ENCODE measurements at places on chromosomes 3 and 15. TPM values are rescaled to one million over a fixed set of nuclear protein-coding genes. Genes with fewer than 3 reads are reported as not detected.

The MEX3B gene
- 1.0 TPM for total RNA-seq

DNA sequence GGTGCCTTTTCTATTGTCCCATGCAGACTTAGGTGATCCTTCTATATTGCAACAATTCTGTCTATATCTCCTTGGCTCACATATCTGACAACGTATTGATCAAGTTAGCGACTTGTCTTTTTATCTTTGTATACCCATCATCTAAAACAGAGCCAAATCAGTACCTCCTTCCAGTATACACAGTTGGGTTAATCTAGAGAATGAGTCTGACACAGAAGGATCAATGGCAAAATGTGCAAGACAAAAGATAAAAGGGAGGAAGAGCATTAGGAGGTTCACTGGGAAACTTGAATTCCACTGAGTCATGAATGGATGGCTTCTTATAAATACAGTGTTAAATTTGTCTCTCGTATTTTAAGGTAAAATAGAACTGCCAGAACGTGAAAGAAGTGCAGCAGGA lies 6.0 kb downstream of the AADAC start:
- no peak for DNase-seq

The CFAP91 gene
- 0.39 TPM for total RNA-seq

The CPN2 gene
- total RNA-seq = 0.16 TPM

The STARD9 gene
- total RNA-seq = 17.0 TPM

DNA sequence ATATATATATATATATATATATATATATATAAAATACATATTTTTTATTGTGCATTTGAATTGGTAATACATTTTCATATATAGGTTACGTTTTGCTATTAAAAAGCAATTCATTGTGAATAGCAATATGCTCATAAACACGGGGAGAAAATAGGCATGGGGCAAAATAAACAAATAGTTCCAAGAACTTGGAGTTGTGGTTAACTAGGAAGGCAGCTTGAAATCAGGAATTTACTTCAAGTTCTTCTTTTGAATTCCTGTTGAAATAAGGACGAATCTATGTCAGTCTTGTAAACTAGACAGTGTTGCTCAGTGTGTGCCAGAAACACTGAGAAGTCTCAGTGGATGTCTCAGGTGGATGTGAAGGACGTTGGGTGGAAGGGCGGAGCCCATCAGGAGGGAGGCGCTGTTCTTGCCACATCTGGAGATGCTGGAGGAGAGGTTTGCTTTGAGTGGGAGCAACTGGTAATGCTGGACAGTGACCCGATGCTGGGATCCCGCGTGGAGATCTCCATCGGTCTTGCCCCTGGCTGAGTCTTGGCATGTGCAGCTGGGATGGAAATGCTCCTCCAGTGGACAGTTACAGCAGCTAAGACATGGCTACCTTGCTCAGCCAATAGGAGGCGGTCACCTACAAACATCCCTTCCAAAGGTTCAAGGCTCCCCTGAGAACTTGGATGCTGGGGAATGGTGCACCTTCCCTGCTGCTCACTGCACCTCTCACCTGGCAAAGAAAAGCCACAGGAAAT lies 2.5 kb downstream of the IL16 start:
- DNase-seq = no peak

DNA sequence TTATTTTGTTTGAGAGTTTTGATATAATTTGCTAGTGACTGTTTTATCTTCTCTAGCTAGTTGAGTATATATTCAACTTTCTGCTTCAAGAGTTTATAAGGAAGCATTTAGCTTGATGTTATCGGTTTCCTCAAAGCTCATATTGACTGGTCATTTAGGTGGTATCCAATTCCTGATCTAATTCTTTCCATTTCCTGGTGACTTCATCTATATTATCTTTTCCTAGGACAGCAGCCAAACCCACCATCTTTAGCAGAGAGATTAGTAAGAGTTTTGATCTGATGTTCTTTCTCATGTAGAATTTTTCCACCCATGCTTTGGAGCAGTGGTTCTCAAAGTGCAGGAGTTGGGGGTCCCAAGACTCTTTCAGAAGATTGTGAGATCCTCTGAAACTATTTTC lies 148.6 kb upstream of the STT3B start:
- no peak for DNase-seq

The PLA2G4B gene
- 4.3 TPM for total RNA-seq

- DNase-seq = no peak
Observed at GRCh38 chr3:193297421-193297820, 56.4 kb downstream of the PLAAT1 start.

DNA sequence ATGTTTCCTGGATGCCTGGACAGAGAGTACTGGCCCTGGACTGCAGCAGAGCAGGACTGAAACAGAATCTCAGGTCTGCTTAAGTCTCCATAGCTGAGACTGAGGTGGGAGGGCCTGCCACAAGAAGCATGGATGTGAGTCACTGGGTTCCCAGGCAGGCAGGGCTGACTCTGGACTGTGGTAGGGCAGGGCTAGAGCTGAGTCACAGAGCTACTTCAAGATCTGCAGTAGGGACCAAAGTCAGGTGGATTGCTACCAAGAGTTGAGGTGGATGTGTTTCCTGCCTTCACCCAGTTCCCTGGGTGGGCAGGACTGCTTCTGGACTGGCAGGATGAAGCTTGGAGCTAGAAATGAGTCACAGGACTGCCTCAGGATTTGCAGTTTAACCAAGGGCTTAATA lies 282.9 kb downstream of the AGBL1 start:
- DNase-seq = no peak

- no peak for DNase-seq
Observed at GRCh38 chr15:90571063-90571541, 41.4 kb downstream of the CRTC3 start.

All from mesenteric fat pad (tissue), 1 donor.